ENCODE measurements at places on chromosomes 7 and 10.

- DNase-seq: no peak
These were observed 258.4 kb upstream of the FZD1 start for GRCh38 chr7:91005841-91006240.

- DNase-seq: no peak
These were observed 15.4 kb downstream of the GSDME start for GRCh38 chr7:24741679-24742505.

DNA sequence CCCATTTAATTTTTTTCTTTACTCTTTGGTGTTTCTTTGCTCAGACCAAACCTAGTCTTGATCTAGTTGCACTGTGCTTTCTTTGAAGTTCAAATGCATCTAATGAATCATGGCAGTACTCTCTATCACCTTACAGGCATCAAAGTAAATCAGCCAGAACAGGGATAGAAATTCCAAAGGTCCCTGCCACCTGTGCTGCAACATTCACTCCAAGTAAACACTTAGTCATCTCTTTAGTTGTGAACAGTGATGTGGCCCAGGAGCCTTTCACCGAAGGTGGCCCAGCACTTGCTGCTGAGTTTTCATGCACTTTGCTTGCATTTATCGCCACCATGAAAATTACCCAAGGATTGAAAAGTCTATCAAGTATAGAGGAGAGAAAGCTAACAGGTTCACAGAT, 314.1 kb upstream of the ETV1 start:
- no peak for DNase-seq

DNA sequence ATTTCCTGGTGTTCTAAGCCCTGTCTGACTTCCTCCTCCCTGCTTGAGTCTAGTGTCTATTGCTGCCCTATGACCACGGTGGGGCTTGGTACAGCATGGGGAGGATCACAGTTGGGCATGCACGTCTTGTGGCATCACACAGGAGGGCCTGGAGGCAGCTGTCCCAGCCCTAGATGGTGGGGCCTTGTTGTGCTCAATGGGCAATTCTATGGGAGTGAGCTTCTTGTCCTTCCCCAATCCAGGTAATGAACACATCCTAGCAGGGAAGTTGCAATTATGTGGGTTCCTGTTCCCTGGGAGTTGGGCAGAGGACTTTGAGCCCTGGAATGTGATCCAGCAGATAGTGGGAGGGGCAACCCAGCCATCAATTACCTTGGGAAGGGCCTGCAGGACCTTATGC, 10.8 kb upstream of the FAM3C start:
- DNase-seq: no peak

DNA sequence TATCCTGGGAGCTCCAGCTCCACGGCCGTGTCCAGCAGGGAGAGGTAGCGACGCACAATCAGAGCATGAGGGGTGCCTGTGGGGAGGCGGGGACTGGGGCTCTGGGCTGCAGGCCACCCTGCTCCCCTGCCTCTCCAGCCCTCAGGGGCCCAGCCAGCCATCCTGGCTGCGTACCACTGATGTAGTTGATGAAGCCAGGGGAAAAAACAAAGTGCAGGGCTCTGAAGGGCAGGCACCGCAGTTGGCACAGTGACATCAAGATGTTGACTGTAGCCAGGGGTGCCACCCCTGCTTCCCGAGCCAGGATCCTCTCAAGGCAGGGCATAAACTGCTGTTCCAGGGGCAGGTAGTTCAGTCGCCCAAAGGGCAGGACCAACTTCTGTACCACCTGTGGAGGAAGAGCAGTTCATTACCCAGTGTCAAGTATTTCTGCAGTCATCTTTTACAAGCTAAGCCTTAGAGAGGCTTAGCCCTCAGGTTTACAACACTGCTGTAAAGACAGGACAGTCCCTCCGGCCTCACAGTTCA, 2.8 kb downstream of the FASTK start:
- DNase-seq: no peak

GRCh38 chr7:326809-327232, 36.9 kb downstream of the FOXL3 start:
- no peak for DNase-seq

- no peak for DNase-seq
These were observed 20.6 kb downstream of the RBM20 start for GRCh38 chr10:110664483-110665420.

GRCh38 chr7:121874298-121874697, 1.3 kb downstream of the PTPRZ1 start:
- no peak for DNase-seq

DNA sequence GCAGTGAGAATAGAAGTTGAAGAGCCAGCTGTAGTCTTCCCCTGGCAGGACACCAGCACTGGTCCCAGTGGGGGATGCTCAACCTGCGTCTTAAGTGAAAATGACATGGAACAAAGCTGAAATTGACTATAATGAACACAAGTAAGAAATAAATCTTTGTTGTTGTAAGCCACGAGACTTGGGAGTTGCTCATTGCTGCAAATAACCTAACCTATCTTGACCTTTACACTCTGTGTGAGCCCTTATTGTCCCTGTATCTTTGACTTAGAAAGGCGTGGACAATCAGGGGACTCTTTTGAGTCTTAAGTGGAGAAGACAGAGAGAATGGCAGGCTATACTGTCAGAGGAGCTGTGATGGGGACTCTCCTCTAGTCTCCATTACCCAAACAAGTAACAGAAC, 16.9 kb downstream of the ZC3HAV1L start:
- DNase-seq: no peak

DNA sequence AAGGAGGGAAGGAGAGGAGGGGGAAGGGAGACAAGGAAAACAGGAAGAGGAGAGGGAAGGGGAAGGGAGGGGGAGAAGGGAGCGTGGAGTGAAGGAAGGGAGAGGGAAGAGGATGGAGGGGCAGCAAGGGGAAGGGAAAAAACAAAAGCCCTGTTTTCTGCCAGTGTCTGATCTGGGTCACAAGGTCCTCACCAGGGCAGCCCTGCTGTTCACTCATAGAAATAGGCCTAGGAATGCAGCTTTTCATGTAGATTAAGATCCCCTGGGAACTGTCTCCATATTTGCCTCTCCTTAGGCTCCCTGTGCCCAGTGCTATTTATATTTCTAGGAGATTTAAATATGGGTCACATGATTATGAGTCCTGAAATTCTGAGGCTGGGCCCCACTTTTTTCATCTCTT, 790.7 kb downstream of the TNS3 start:
- DNase-seq: no peak

DNA sequence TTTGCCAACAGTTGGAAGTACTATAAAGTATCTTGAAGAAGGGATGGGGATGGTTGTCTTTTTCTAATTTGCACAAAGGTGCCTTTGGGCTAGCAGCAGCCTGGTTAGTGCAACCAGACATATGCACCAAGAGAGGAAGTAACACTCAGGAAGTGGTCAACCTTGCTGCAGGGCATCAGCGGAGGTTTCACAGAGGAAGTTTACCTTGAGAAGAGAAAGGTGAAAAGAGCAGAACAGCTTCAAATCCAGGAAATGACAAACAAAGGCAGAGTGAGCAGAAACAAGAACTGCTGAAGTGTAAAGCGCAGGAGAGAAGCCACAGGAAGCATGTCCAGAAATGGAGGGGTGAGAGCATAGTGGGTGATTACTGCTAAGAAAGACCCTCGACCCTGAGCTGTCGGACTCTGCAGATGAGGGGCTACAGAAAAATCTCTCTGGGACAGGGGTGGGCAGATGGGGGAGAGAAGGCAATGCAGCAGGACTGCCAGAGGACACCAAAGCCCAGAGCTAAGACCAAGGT, 66.9 kb downstream of the STK17A start:
- no peak for DNase-seq

DNA sequence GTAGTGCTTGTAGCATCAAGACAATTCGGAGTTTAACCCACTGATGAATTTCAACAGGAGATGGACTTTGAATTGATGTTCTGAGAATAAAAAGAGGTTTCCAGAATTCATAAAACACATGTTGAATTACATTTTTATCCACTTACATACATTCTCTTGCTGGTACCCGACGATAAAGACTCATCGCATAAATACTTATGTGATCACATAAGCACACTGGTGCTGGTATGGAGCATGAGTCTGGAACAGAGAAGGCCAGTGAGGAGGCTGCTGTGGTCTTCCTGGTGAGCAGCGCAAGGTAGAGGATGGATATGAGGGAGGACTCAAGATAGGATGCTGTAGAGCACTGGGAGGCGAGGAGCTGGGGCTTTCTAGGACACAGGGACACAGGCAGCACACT, 109.0 kb downstream of the RNF216 start:
- no peak for DNase-seq

GRCh38 chr10:103819493-103819892, 35.9 kb downstream of the SH3PXD2A start:
- no peak for DNase-seq

GRCh38 chr10:27578316-27578715, 74.2 kb downstream of the RAB18 start:
- DNase-seq: no peak

DNA sequence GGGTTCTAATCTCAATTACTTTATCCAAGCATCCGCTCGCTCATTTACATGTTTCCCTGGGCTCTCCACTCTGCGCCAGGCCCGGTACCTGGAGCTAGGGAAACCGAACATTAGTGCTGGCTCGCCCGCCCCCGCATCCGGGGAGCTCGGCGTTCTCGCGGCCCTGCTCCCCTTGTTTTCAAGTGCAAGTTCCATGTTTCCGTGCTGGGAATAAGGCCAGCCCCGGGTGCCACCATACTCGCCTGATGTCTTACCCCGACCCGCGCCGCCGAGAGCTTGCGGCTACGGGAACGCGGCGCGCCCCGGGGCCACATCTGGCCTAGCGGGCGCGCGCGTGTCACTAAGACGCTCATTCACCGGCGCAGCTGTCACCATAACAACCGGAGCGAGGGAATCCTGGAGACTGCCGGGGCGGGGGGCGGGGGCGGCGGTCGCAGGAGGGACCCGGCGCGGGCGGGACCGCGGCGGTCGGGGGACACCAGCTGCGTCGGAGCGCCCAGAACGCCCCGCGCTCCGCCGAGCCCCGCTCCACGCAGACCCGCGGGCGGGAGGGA, at the start of gene NEURL1:
Gene NEURL1 (plus strand): TSS at position 344 of the 554 bp plus-strand sequence. CDS start 683 bp downstream, outside the sequence.
- DNase-seq: peak; percentile 21

- no peak for DNase-seq
These were observed 155.9 kb downstream of the ATE1 start for GRCh38 chr10:121771966-121772365.

DNA sequence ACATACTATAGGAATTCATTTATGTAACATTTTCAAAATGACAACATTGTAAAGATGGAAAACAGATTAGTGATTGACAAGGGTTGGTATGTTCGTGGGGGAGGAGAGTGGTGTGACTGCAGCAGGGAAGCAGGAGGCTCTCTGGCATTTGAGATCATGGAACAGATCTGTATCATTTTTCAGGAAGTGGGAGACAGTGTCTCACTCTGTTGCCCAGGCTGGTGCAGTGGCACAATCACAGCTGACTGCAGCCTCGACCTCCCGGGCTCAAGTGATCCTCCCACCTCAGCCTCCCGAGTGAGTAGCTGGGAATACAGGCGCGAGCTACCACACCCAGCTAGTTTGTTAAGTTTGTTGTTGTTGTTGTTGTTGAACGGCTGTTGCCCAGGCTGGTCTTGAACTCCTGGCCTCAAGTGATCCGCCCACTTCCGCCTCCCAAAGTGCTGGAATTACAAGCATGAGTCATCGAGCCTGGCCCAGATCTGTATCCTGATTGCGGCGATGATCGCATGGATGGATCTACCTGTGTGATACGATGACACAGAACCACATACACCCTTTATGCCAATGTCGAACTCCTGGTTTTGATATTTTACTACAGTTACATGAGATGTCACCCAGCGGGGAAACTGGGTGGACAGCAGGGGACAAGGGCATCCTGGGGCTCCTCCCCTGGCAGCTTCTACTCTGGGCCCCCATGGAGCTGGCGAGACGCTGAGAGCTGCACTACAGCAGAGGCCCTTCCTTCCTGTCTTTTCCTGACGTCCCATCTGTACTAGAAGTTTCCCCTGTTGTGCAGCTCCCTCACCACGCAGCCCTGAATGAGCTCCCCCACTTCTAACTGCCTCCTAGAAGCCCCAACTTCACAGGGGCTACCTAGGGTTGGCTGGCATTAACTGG, 12.3 kb upstream of the CYTH3 start:
- no peak for DNase-seq

- no peak for DNase-seq
These were observed 91.9 kb downstream of the PCGF5 start for GRCh38 chr10:91312382-91312733.

DNA sequence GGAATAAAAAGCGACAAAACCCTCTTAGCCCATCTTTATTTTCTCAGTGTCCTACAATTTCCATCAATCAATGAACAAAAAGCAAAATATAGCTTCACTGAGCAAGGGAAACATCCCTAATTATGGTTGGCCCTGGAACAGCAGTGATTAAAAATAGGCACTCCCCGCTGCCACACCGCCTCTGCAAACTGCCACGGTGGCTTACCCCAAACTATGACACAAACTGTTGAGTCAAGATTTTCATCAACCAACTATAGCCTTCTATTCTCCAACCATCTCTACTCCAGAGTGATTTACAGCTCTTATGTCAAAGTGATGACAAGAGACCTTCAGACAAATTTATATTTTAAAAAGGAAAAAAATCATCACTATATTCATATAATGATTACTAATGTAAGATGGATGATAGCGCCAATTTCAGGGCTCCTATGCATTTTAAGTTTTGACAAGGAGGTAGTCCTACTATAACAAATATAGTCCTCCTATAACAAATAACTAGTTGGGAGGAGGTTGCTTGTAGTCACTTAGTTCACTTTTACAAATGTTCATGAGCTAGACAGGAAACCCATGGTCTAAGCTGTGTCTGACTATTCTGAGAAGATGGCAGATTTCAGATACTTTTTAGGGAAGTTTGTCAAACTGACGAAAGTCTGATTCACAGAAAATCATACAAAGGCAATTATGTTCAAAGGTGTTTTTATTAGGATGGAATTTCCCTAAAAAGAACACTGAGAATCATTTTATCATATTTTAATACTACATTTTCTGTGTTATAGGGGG, 26.3 kb downstream of the DENND11 start:
- DNase-seq: no peak

- no peak for DNase-seq
These were observed 8.2 kb downstream of the NKX2-3 start for GRCh38 chr10:99540657-99541531.

- DNase-seq: no peak
These were observed 3.1 kb upstream of the ASIC3 start for GRCh38 chr7:151045262-151045661.

- no peak for DNase-seq
These were observed 98.6 kb upstream of the KCTD7 start for GRCh38 chr7:66529883-66530610.

- DNase-seq: no peak
These were observed 102.7 kb downstream of the PTPRN2 start for GRCh38 chr7:158484801-158485531.

DNA sequence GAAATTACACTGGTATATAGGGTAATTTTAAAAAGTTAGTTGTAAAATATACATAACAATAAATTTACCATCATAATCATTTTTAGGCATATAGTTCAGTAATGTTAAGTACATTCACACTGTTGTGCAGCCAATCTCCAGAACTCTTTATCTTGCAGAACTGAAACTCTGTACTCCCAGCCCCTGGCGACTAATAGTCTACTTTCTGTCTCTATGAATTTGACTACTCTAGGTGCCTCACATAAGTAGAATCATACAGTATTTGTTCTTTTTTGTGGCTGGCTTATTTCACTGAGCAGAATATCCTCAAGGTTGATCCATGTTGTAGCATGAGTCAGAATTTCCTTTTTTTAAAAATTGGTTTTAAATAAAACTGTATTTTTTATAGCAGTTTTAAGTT, 41.4 kb downstream of the NRF1 start:
- DNase-seq: no peak

- DNase-seq: no peak
These were observed 42.7 kb downstream of the MMRN2 start for GRCh38 chr10:86914734-86915133.
